ENCODE measurements at places on chromosomes 13 and 19.

GRCh38 chr13:57633950-57634838 is 2.6 kb downstream of the PCDH17 start:
- DNase-seq, result no peak

GRCh38 chr13:101624210-101624922 is 171.9 kb downstream of the ITGBL1 start:
- DNase-seq, result no peak

- no peak for DNase-seq
These were observed 165.9 kb upstream of the RNF113B start for GRCh38 chr13:98342953-98343352.

- DNase-seq, result no peak
These were observed 25.0 kb downstream of the LHFPL6 start for GRCh38 chr13:39577838-39578491.

- no peak for DNase-seq
These were observed 309.6 kb downstream of the RFC3 start for GRCh38 chr13:34127523-34127922.

- DNase-seq, result no peak
These were observed 154.9 kb downstream of the FGF9 start for GRCh38 chr13:21825801-21826200.

Measured in smooth muscle cell of the brain vasculature (primary cell).